Vagina (tissue), 2 donors: ENCODE measurements at places on chromosomes 11 and 22. TPM values are rescaled to one million over a fixed set of nuclear protein-coding genes. Genes with fewer than 3 reads are reported as not detected.

DNA sequence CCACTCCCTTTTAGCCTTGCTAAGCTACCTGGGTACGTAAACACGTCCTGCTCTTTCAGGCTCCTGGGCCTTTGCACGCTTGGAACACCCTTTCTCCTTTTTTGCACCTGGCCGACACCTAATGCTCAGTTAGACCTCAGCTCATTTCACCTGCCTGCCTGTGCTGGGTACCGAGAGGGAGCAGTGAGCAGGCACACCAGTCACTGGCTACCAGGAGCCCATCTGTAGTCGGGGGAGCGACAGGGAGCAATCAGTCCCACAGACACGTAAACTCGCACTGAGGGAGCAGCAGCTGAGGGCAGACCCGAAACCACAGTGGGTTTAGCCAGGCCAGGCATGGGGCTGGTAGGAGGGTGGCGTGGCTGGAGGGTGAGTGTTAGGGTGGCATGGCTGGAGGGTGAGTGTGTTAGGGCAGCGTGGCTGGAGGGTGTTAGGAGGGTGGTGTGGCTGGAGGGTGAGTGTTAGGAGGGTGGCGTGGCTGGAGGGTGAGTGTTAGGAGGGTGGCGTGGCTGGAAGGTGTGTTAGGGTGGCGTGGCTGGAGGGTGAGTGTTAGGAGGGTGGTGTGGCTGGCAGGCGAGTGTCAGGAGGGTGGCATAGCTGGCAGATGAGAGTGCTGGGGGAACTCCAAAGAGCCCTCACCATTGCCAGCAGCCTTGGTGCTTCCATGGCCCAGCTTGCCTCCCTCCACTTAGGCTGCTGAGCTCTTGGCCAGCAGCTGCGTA lies 6.4 kb upstream of the GTSE1 start:
- DNase-seq: no peak

GRCh38 chr11:67408437-67409200 lies 4.7 kb downstream of the TBC1D10C start:
- DNase-seq: no peak

Gene LRP5
- 42.5 TPM for total RNA-seq

- DNase-seq: no peak
These were observed 55.5 kb downstream of the PAK1 start for GRCh38 chr11:77418155-77418970.

Gene NLRP14
- total RNA-seq: not detected

Gene OR52N4
- total RNA-seq: not detected
